GM18507 (cell line): ENCODE measurements at places on chromosomes 3 and 15.

DNA sequence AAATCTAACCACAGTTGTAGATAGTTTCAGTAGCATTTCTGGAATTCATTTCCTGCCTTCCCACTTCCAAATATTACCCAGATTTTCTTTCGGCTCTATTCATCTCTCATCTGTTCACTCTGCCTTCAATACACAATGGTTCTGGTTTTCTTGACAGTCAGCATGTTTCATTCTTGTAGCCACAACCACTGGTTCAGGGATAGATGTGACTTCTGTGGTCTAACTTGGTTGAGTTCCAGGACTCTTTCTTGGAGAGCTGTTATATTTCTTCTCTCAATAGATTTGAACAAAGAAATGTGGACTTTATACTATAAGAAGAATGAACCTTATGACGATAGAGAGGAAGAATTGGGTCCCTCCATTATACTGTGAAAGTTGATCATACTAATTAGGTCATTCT is 228.8 kb downstream of the NSUN3 start:
- no peak for DNase-seq

- no peak for DNase-seq
Observed at GRCh38 chr3:152299249-152299976, 30.7 kb downstream of the MBNL1 start.

DNA sequence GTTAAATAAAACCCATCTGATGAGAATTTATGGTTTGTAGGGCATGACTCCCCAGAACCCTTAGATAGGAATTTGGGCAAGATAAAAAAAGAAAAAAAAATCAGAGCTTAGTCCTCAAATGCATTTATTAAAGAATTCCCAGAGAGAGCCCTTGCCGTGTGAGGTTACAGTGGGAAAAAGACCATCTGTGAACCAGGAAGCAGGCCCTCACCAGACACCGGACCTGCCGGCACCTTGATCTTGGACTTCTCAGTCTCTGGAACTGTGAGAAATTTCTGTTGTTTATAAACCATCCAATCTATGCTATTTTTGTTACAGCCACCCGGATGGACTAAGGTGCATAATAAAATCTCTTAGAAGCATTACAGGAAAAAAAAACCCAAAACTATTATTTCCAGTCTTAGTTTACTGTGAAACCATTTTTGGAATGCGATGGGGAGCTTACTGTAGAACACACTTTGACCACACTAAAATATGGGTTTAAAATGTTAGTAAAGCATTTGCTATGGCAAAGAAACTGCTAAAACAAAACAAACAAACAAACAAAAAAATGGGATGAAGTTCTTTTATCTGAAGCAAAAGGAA is 72.2 kb downstream of the LEKR1 start:
- no peak for DNase-seq

DNA sequence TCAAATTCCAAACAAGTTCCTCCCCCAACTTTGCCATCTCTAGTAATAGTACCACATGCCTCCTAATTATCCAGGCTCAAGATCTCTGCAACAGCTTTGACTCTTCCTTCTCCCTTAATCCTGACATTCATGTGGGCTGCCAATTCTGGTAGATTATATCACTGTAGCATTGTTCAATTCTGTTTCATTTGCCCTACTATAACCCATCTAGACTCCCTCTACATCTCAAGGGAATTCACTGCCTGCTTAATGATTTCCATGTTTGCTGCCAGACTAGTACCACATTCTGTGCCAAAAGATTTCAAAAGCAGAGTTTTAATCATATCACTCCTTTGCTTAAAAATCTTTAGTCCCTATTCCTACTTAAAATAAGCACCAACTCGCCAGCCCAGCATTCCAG is 34.6 kb upstream of the PPIB start:
- no peak for DNase-seq

- no peak for DNase-seq
Observed at GRCh38 chr3:82814660-82815059, 1053.2 kb upstream of the GBE1 start.

DNA sequence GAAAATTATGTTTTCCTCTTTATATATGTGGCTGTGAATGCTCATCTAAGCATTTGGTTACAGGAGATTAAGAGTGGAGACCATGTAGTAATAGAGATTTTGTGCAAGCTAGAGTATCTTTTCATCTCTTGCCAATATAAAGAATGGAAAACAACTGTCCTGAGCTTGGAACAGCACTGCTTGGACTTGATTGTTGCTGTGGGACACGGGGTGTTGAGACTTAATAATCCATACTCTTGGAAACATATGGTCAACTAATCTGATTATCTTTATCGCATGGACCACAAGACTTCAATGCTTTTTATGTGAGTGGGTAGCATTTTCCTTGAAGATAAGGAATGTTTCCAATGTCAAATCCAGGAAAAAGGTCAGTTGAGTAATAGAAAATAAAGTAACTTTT is 806.3 kb downstream of the DIPK2A start:
- no peak for DNase-seq

GRCh38 chr3:193960487-193961274 is 175.3 kb upstream of the HES1 start:
- DNase-seq: no peak

- no peak for DNase-seq
Observed at GRCh38 chr15:100713163-100713867, 110.9 kb downstream of the ASB7 start.
